NCI-H1930 (cell line): ENCODE measurements at places on chromosomes 5 and 9.

DNA sequence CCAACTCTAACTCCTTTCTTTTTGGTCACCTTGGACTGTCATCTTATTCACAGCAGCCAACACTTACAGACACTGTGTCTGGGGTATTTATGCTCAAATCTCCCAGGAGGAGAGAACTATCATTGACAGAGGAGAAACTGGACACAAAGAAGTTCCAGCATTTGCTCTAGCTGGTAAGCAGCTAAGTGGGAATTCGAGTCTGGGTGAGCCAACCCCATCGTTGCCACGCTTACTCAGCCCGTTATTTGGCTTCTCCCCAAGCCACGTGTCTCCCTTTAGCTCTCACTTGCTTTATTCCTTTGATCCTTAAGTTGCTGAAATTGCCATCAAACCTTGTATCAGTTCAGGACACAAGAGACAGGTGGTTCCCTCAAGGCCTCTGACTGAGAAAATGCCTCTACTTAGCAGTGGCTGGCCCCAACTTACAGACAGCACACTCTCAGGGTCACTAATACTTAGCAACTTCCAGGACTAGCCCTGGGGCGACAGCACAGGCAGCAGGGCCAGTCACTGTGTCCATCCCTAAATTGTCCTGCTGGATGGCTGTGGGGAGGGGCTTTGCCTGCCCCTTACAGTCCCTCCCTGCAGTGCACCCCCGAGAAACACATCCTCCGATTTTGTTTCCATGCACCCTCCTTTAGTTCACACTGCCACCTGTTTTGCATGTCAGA is 1.4 kb downstream of the SLC36A2 start:
- DNase-seq: no peak

DNA sequence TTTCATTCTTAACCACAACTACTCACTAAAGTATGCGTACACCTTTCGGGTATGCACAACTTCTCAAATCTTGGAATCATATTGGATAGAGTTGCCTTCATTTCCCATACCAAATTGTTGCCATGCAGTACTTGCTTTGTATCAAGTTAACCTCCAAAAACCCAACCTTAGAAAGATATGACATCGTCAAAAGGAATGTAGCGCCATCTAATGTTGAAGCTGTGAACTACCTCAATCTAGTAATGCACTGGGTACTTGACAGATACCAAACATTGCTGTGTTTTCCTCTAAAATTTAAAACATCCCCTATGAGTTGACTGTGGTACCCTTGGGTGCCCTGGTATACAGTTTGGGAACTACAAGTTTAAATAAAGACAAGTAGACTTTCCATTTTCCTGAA is 318.4 kb downstream of the ARL15 start:
- DNase-seq: no peak

DNA sequence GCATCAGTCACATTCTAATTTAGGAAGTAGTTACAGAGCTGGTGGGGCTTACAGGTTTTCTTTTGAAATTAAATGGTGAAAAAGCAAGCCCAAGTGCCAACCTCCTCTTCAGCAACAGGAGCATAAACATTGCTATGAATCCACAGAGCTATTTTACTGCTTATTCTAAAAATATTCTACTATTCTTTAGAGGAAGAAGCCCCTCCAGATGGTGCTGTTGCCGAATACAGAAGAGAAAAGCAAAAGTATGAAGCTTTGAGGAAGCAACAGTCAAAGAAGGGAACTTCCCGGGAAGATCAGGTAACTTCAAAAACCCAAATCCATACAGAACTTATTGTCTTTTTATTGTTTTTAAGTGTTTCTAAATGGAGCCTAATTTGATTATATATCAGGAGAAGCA is 202.8 kb downstream of the CWC27 start:
- DNase-seq: no peak

GRCh38 chr9:71253011-71253410 is 131.6 kb upstream of the TRPM3 start:
- no peak for DNase-seq

DNA sequence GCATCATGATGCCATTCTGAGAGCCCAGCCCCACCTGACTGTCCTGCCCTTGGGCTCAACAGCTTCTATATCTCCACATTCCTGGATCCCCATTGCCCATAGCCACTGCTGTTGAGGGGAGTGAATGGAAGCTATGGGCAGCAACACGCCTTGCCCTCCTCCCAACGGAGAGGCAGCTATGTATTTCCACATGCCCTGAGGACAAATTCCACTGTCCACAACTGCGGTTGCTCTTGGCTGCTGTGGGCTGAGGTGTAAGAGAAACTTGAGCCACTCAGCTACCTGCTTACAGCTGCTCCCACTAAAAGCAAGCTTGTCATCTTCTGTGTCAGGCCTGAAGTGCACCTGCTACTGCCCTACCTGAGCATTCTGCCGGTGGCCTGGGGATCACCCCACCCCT is 222.9 kb downstream of the PSAT1 start:
- DNase-seq: no peak

DNA sequence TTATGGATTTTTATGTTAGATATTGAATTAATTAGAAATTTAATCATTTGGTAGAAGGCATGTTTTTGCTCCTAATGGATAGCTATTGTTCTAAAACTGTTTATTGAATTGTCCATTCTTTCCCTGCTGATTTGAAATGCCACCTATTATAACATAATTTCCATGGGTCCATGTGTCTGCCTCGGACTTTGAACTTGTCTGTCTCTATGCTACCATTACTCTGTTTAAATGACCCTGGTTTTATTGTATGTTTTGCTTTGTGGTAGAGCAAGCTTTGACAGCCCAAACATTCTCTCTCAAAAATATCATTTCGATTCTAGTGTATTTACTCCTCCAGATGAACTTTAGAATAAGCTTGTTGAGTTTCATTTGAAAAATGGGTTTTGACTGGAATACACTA is 120.6 kb downstream of the ARHGEF28 start:
- DNase-seq: no peak

GRCh38 chr9:98794802-98795201 is 1.6 kb downstream of the ANKS6 start:
- no peak for DNase-seq
